ENCODE measurements at places on chromosomes 3 and 15. TPM values are rescaled to one million over a fixed set of nuclear protein-coding genes. Genes with fewer than 3 reads are reported as not detected.

The CAPN3 gene
- 0.40 TPM for total RNA-seq

The KLHL40 gene
- not detected for total RNA-seq

The HGD gene
- total RNA-seq: 0.11 TPM

GRCh38 chr3:31505371-31506048, 27.2 kb upstream of the STT3B start:
- no peak overlapping the region for H3K27ac ChIP-seq
- H3K4me3 ChIP-seq: no peak overlapping the region
- no peaks in the 10 kb centered on the region for H3K36me3 ChIP-seq
- H3K27me3 ChIP-seq: peaks cover 8% of the 10 kb centered on the region
- H3K4me1 ChIP-seq: no peaks in the 10 kb centered on the region

DNA sequence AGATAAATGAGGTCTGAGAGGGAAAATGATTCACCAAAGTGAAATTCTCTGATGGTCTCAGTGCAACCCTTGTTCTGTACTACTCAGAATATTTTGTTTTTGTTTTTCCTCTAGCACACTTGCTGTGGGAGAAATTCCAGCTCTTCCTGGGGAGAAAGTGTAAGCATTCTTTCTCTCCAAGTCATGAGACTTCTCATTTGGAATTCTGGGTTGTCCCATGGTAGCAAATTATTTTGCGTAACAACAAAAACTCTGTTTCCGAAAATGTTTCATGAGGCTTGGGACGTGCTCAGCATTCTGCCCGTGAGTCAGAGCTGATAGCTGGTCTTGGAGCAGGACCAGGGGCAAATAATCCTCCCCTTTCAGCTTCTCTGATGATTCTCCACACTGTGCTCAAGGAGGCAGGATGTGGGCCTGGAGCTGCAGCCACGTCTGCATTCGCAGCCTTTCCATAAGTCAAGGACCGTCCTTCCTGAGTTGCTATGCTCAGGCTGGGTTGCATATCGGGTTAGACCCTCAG, 70.3 kb downstream of the SENP2 start:
- peaks cover 26% of the 10 kb centered on the region for H3K36me3 ChIP-seq
- peak overlapping the region; percentile 70 for H3K27ac ChIP-seq
- peaks cover 55% of the 10 kb centered on the region for H3K4me1 ChIP-seq
- no peaks in the 10 kb centered on the region for H3K27me3 ChIP-seq
- no peak overlapping the region for H3K4me3 ChIP-seq
- peak; percentile 95 for DNase-seq

GRCh38 chr3:193782276-193782647, 189.3 kb downstream of the OPA1 start:
- H3K27me3 ChIP-seq: no peaks in the 10 kb centered on the region
- H3K4me3 ChIP-seq: no peak overlapping the region
- H3K36me3 ChIP-seq: no peaks in the 10 kb centered on the region
- DNase-seq: peak; percentile 67

DNA sequence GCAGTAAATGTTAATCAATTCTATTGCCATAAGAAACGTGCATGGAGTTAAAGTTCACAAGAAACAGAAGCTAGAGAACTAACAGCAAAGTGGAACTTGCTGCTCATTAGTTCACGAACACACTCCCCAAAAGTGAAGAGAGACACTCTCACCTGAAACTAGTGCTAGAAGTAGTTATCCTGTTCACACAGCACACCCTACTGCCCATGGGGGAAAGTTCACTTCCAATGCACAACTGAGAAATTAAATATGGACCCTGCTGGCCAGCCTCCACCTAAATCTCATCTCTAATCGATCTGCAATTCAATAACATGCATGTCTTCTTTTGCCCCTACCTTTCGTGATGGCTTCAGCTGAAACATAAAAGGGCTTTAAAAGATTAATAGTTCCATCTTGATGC, 39.4 kb upstream of the FRMD4B start:
- H3K27me3 ChIP-seq: no peaks in the 10 kb centered on the region
- peak; percentile 51 for DNase-seq
- no peaks in the 10 kb centered on the region for H3K4me1 ChIP-seq
- no peak overlapping the region for H3K4me3 ChIP-seq
- H3K36me3 ChIP-seq: no peaks in the 10 kb centered on the region

GRCh38 chr15:70530503-70530902, 232.9 kb downstream of the UACA start:
- no peaks in the 10 kb centered on the region for H3K36me3 ChIP-seq
- no peak overlapping the region for H3K27ac ChIP-seq
- H3K4me1 ChIP-seq: peaks cover 31% of the 10 kb centered on the region
- DNase-seq: no peak

- peak overlapping the region; percentile 80 for H3K4me3 ChIP-seq
- DNase-seq: no peak
- peaks cover 25% of the 10 kb centered on the region for H3K4me1 ChIP-seq
- no peaks in the 10 kb centered on the region for H3K27me3 ChIP-seq
- no peak overlapping the region for H3K27ac ChIP-seq
- no peaks in the 10 kb centered on the region for H3K36me3 ChIP-seq
Measured at GRCh38 chr3:9770276-9770812, 597 bp upstream of the CAMK1 start.

- no peak for DNase-seq
- H3K4me3 ChIP-seq: no peak overlapping the region
- H3K4me1 ChIP-seq: no peaks in the 10 kb centered on the region
- peaks cover 13% of the 10 kb centered on the region for H3K27me3 ChIP-seq
- no peaks in the 10 kb centered on the region for H3K36me3 ChIP-seq
- no peak overlapping the region for H3K27ac ChIP-seq
Measured at GRCh38 chr15:91216000-91216399, 115.9 kb downstream of the SV2B start.

DNA sequence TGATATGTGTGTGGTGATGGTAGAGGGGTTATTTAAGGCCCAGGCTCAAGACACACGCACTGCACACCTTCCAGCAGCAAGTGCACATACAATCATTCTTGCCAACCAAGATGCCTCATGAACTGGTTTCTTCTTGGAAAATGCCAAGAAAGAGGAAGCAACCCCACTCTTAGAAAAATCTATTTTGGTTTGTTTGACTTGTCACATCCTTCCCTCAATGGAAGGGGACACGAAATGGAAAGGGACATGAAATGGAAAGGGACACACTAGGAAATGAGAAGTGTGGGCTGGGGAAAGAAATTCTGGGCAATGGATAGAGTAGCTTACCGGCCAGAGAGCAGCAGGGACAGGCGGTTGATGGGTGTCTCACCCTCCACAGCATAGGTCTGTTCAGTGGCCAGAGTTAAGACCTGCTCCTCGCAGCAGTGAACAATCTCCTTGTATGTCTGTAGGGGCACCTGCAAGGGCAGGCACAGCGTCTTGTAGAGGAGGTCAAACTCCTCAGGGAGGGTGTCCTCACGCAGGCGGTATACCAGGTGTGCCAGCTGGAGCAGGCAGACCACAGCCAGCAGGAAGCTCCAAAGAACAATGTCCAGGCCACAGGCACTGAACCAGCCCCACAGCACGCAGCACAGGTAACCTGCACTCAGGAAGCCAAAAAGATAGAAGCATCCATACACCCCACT, 640 bp downstream of the POPDC2 start:
- H3K4me3 ChIP-seq: no peak overlapping the region
- H3K27me3 ChIP-seq: no peaks in the 10 kb centered on the region
- H3K27ac ChIP-seq: no peak overlapping the region
- H3K36me3 ChIP-seq: no peaks in the 10 kb centered on the region

- no peak overlapping the region for H3K4me3 ChIP-seq
- no peak overlapping the region for H3K27ac ChIP-seq
- H3K27me3 ChIP-seq: no peaks in the 10 kb centered on the region
Measured at GRCh38 chr3:190401963-190402362, 14.0 kb downstream of the CLDN16 start.

GRCh38 chr3:12224181-12225147, 64.4 kb upstream of the PPARG start:
- no peak overlapping the region for H3K4me3 ChIP-seq
- no peaks in the 10 kb centered on the region for H3K27me3 ChIP-seq
- peak overlapping the region; percentile 40 for H3K27ac ChIP-seq
- peaks cover 63% of the 10 kb centered on the region for H3K4me1 ChIP-seq
- peak; percentile 82 for DNase-seq

GRCh38 chr3:43378066-43378935, 92.0 kb downstream of the SNRK start:
- H3K27ac ChIP-seq: no peak overlapping the region
- H3K4me1 ChIP-seq: peaks cover 5% of the 10 kb centered on the region
- no peak overlapping the region for H3K4me3 ChIP-seq
- peak; percentile 71 for DNase-seq
- no peaks in the 10 kb centered on the region for H3K36me3 ChIP-seq

- no peaks in the 10 kb centered on the region for H3K27me3 ChIP-seq
- no peak overlapping the region for H3K4me3 ChIP-seq
- no peak overlapping the region for H3K27ac ChIP-seq
- DNase-seq: peak; percentile 52
Measured at GRCh38 chr3:153173758-153174516, 11.9 kb downstream of the RAP2B start.

DNA sequence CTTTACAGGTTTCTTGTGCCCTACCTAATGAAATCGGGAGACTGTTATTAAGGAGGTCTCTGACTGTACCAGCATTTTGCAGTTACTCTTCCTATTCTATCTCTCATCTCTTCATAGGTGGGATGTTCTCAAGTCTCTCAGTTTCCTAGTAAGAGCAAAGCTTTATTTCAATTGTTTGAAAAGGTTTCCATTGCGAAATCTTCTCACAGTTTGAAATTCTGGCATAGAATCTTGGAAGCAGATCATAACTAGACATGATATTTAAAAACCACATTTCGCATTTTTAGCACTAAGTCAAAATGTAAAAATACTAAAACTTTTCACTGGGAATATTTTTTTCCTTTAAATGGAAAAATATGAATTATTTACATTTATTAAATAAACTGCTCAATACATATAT, 1311.4 kb downstream of the ROBO2 start:
- H3K4me1 ChIP-seq: no peaks in the 10 kb centered on the region
- H3K27ac ChIP-seq: no peak overlapping the region
- no peak overlapping the region for H3K4me3 ChIP-seq

- peaks cover 20% of the 10 kb centered on the region for H3K36me3 ChIP-seq
- no peaks in the 10 kb centered on the region for H3K27me3 ChIP-seq
- H3K4me1 ChIP-seq: no peaks in the 10 kb centered on the region
- no peak overlapping the region for H3K4me3 ChIP-seq
Measured at GRCh38 chr3:16302082-16302631, 37.1 kb downstream of the OXNAD1 start.

DNA sequence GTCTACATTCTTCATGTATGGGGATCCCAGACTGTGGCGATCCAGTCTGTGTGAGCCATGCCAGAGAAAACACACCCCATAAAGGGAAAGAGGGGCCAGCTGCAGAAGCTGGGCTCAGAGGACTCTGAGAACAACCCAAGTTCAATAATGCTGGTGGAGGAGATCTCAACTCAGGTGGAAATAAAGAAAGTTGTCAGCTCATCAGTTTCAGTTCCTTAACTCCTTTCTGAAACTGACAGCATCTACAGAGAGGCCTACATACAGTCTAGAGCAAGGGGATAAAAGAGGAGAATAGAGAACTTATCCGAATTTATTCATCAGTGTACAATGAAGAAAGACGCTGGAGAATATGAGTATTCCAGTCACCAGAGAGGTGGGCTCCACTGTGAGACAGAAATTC, 77.0 kb downstream of the NTRK3 start:
- DNase-seq: no peak
- H3K4me3 ChIP-seq: no peak overlapping the region
- no peak overlapping the region for H3K27ac ChIP-seq
- H3K36me3 ChIP-seq: no peaks in the 10 kb centered on the region
- no peaks in the 10 kb centered on the region for H3K27me3 ChIP-seq
